Activated CD8-positive, alpha-beta T cell treated with anti-CD3 and anti-CD28 coated beads, Interleukin-2, amount 10 ng/mL, durations not matched to agents 7 days and 5 days (primary cell): ENCODE measurements at places on chromosomes 1 and 21. TPM values are rescaled to one million over a fixed set of nuclear protein-coding genes. Genes with fewer than 3 reads are reported as not detected.

DNA sequence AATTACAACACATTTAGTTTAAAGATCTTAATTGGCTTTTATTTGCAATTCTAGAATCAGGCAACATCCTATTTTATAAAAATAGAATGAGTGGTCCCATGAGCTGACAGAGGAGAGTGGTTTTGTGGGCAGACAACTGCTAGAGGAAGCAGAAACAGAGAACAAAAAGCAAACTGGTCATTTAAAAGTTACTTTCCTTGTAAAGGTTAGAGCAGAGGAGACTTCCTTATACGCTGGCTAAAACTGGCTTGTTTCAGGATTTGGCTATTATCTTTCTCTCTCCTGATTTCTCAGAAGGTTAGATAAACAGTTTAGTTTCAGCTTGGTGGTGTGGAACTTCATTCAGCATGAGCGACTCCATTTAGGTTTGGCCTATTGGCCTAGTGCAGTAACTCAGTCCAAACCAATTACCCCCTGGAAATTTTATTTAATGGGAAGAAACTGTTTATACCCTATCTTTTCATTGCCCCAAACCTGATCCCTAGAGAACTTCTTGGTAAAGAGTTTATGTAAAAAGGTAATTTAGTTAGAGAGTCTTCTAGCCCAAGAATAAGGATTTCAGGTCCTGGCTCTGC lies 32.2 kb upstream of the IL20 start:
- DNase-seq: peak; percentile 40

TFF1 gene
- not detected for total RNA-seq

C1orf56 gene
- total RNA-seq: 1.3 TPM

DNA sequence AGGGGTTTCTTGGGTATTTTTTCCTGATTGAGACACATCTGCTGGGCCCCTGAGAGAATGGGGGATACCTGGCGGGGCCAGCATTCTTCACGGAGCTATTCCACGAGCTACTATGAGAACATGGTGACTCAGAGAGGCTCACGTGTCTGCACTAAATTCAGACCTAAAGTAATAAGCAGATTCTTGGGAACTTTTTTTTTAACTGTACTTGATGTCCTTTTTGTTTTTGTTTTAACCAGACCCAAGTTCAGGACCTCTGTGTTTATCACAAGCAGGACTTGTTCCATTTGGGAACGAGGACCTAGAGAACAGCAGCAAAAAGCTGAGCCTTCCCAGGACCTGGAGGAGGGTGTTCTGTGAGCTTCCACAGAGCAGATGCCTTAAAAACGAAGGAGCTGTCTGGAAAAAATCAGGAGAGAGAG lies 44.0 kb downstream of the EVA1C start:
- DNase-seq: no peak

GRCh38 chr1:12617901-12618660 lies at the start of gene DHRS3:
Gene DHRS3, minus strand, starts transcription at chr1:12618210. Its CDS starts 862 bp downstream, at chr1:12617348.
- peak; percentile 87 for DNase-seq

GRCh38 chr1:227729881-227730629 lies 5.0 kb downstream of the JMJD4 start:
- peak; percentile 60 for DNase-seq

DNA sequence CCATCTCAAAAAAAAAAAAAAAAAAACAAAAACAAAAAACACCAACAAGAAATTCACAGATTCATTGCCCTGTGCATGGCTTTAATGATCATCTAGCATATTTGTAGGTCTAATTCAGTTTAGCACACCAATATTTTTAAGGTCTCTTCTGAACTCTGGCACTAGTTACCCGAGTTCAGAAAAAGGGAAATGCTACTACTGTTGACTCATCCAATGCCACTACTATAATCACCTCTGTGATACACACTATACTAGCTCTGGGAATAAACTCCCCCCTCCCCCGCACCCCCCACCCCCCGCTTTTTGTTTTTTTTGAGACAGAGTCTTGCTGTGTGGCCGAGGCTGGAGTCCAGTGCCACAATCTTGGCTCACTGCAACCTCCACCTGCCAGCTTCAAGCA lies 55.6 kb downstream of the FBXO42 start:
- no peak for DNase-seq

DNA sequence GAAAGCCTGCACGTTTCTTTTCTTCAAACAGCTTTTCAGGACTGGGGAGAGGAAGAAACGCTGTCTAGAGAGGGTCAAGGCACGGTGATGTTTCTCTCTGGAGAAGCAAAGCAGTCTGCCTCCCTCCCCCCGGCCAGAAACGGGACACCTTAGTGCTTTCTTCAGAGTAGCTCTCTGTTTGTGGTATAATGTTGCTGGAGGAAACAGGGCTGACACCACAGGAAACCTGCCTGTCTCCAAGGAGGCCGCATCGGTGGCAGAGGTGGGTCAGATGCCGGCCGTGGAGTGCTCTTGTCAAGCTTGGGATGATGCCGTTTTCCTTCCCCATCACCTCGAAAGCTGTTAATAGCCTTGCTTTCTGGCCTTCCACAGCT lies 139.4 kb downstream of the DHRS3 start:
- DNase-seq: peak; percentile 78

TMEM51 gene
- total RNA-seq: 0.23 TPM

AKNAD1 gene
- not detected for total RNA-seq

TCHH gene
- not detected for total RNA-seq

GRCh38 chr1:17539477-17540254 lies at the start of gene ARHGEF10L:
Gene ARHGEF10L, plus strand, starts transcription at chr1:17539698. Its CDS starts 40,898 bp downstream, at chr1:17580596.
- no peak for DNase-seq

COL24A1 gene
- not detected for total RNA-seq

GRCh38 chr1:18249631-18250030 lies 142.0 kb downstream of the IGSF21 start:
- DNase-seq: no peak

IRF6 gene
- total RNA-seq: 0.21 TPM

C1orf167 gene
- not detected for total RNA-seq

DNA sequence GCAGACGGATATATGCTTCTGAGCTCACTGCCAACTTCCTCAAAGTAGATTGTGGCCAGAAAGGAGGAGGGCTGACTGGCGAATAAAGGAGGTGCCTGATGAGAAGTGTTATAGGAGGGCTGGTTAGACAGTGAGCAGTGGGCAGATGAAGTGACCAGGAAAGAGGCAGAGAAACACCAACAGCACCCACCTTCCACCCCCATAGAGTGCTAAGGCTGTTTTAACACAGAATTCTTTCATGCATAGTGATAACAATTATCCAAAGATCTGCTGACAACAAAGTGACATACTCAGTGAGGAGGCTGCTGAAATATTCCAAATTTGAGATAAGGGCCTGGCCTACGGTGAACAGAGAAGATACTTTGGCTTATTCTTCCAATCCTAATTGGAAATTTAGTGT lies 21.2 kb upstream of the MTR start:
- DNase-seq: no peak

- DNase-seq: peak; percentile 89
Measured at GRCh38 chr1:203673550-203674411, 47.1 kb downstream of the ATP2B4 start.

- peak; percentile 25 for DNase-seq
Measured at GRCh38 chr1:42379794-42380585, 602 bp upstream of the RIMKLA start.

DNA sequence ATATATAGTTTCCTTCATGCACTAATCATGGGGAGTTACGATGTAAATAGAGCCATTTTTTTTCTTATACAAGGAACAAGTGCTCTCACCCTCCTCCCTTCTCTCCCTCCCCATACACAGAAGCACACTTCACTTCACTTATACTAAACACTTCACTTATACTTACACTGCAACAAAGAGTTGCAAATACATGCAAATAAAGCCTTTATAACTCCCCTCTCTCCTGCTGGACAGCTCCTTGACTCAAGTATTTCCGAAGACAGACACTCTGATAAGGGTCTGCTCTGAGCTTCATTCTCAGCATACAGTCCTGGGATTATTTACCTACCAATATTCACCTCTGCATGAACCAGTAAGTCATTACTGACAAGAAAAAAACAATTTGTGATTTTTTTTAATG lies 35.6 kb upstream of the ERG start:
- no peak for DNase-seq

DNA sequence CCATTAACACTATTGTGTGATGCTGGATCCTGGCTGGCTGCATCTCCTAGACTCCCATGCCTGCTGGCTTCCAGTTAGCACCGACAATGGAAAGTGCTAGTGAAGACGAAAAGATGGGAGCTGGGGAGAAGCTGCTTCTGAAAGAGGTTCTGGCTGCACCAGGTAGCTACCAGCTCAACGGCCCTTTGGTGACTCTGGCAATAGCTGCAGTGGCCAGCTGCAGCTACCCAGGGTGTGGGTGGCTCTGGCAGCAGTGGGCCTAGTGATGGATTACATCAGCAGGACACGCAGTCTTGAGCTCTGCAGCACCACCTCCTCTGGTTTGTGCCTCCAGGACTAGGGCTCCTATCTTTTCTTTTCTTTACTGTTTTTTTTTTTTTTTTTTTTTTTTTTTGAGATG lies 662.6 kb downstream of the MATN1 start:
- no peak for DNase-seq

DNA sequence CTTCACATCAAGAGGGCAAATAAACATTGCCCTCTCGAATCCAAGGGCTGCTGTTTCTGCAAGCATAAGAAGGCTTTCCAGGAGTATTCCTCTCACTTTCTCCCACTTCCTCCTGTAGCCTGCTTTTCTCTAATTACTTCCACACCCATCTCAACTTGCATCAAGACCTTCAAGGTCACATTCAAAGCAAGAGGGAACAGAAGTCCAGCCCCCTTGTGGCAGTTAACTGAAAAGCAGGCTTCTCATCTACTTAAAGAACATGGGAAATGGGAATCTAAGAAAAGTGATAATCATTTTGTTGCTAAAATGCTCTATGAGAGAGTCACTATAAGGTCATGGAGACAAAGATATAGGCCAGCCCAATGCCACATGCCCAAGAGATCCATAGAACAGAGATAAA lies 874.4 kb downstream of the KCNT2 start:
- no peak for DNase-seq

FAM151A gene
- not detected for total RNA-seq

DNA sequence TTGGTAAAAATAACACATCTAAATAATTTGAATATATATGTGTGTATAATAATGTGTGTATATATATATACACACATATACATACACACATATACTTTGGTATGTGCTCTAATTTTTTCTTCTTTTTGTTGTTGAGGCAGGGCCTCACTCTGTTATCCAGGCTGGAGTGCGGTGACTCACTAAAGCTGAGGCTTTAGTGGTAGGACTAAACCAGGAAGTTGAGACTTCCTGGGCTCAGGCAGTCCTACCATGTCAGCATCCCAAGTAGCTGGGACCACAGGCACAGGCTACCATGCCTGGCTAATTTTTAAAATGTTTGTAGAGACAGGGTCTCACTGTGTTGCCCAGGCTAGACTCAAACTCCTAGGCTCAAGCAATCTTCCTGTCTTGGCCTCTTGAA lies 46.7 kb upstream of the CXADR start:
- DNase-seq: no peak

GRCh38 chr1:16215882-16216753 lies 3.7 kb upstream of the ARHGEF19 start:
- DNase-seq: peak; percentile 78

DNA sequence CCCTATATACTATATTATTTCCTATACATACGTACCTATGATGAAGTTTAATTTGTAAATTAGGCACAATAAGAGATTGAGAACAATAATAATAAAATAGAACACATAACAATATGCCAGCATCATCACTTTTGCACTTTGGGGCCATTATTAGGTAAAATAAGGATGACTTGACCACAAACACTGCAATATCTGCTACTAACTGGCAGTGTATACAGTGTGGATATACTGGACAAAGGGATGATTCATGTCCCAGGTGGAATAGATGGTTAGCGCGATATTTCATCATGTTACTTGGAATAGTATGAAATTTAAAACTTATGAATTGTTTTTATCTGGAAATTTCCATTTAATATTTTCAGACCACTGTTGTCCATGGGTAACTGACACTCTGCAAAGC lies 35.4 kb upstream of the TXLNA start:
- no peak for DNase-seq

VAV3 gene
- 6.9 TPM for total RNA-seq

HNRNPR gene
- total RNA-seq: 231 TPM

DNA sequence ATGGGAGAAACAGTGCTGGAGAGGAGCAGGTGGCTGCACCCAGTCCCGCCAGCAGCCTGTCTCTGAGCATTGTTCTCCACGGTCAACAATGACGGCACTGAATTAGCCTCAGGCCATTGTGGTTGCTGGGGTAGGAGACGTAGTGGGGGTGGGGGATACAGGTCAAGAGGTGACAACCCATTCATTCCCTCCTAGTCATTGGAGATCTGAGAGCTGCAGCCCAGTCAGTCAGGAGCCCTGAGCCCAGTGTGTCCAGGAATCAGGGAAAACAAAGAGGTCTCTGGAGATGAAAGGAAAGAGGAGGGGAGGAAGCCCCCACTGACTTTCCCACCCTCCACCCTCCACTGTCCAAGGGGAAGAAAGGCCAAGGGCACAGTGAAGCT lies 15.3 kb downstream of the SMIM12 start:
- DNase-seq: no peak

PTPN22 gene
- 74.8 TPM for total RNA-seq

- no peak for DNase-seq
Measured at GRCh38 chr21:34004974-34005373, 68.4 kb upstream of the MRPS6 start.

GRCh38 chr1:22536506-22536905 lies 26.8 kb upstream of the EPHA8 start:
- DNase-seq: no peak

- no peak for DNase-seq
Measured at GRCh38 chr1:245984390-245985155, 522.5 kb downstream of the SMYD3 start.
